Memory B cell (primary cell): ENCODE measurements at places on chromosomes 5 and 9.

GRCh38 chr9:92534674-92535073, 1.1 kb downstream of the ECM2 start:
- peaks cover 11% of the 10 kb centered on the region for H3K4me1 ChIP-seq
- peak overlapping the region; percentile 59 for H3K4me3 ChIP-seq
- H3K36me3 ChIP-seq: peaks cover 7% of the 10 kb centered on the region
- DNase-seq: no peak

DNA sequence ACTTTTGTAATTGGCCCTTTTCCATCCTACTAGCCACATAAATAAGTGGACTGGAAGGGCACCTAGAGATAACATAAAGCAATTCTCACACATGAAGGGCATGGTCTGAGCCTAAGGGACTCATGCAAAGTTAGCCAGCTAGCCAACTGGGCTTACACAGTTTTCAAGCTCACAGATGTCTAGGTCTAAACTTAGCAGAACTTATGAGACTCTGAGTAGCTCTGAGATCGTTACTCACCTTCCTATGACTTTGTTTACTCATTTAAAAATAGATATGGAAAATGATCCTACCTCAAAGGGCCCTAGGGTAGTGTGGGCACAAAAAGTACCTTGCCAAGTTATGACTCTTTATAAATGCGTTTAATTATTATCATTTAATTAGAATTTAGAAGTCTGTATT, 410.4 kb upstream of the MPDZ start:
- no peak for DNase-seq
- H3K27me3 ChIP-seq: no peaks in the 10 kb centered on the region
- no peaks in the 10 kb centered on the region for H3K36me3 ChIP-seq
- no peak overlapping the region for H3K27ac ChIP-seq
- H3K4me3 ChIP-seq: no peak overlapping the region

- no peak overlapping the region for H3K4me3 ChIP-seq
- peaks cover 4% of the 10 kb centered on the region for H3K4me1 ChIP-seq
- no peak overlapping the region for H3K27ac ChIP-seq
- peaks cover 2% of the 10 kb centered on the region for H3K36me3 ChIP-seq
- peaks cover 17% of the 10 kb centered on the region for H3K27me3 ChIP-seq
Measured at GRCh38 chr9:122350577-122351355, 20.1 kb upstream of the PTGS1 start.

DNA sequence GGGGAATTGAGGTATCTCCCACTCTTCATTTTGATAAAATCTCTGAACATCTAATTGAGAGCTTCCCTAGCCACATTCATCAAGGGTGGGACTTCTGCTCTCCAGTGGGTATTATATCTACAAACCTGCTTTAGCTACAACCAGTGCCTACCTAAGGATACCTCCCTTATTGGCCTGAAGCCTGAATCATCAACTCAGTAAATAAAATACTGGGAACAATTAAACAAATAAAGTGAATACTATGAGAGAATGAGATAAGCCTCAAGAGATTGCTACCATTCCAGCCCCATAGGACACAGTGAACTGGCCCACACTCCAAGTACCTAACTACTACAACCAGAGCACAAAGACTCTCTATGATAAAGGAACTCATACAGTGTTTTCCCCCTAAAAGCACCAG, 47.4 kb upstream of the IL12B start:
- no peak overlapping the region for H3K27ac ChIP-seq
- no peaks in the 10 kb centered on the region for H3K27me3 ChIP-seq
- H3K4me3 ChIP-seq: no peak overlapping the region
- H3K36me3 ChIP-seq: peaks cover 37% of the 10 kb centered on the region
- no peaks in the 10 kb centered on the region for H3K4me1 ChIP-seq
- no peak for DNase-seq

DNA sequence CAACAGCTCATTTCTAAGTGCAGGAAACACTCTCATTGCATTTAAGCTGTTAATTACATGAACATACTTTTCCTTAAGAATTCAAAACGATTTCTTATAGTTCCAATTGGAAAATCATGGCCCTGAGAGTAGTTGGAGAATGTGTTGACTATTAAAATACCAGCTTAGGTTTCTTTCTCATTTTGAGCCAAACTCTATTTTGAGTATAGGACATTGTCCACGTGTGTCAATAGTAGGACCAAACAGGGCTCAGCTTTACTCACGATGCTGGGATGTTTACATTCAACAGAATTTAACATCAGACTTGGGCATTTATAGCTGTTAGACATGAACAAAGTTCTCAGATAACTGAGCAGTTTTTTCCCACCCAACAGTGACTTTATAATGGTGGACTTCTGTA, 39.6 kb downstream of the ADCY2 start:
- DNase-seq: no peak
- H3K27me3 ChIP-seq: no peaks in the 10 kb centered on the region
- no peak overlapping the region for H3K27ac ChIP-seq
- no peak overlapping the region for H3K4me3 ChIP-seq
- no peaks in the 10 kb centered on the region for H3K36me3 ChIP-seq

DNA sequence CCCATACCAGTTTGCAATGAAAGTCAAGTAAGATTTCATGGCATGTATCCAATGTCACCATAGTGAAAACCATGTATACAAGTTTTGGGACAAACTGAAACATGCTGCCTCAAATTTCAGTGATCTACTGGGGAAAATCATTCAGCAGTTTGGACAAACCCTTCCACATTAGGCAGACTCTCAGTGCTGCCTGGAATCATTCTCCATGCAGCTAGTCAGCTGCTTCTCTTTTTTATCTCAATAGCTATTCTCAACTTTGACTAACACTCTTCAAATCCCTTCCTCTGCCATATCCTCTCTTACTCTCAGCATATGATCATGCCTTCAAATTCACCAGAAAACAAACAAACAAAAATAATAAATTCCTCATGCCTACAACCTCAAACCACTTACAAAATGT, 323.3 kb downstream of the MAN2A1 start:
- H3K4me3 ChIP-seq: no peak overlapping the region
- H3K36me3 ChIP-seq: no peaks in the 10 kb centered on the region
- no peaks in the 10 kb centered on the region for H3K4me1 ChIP-seq
- H3K27ac ChIP-seq: no peak overlapping the region

DNA sequence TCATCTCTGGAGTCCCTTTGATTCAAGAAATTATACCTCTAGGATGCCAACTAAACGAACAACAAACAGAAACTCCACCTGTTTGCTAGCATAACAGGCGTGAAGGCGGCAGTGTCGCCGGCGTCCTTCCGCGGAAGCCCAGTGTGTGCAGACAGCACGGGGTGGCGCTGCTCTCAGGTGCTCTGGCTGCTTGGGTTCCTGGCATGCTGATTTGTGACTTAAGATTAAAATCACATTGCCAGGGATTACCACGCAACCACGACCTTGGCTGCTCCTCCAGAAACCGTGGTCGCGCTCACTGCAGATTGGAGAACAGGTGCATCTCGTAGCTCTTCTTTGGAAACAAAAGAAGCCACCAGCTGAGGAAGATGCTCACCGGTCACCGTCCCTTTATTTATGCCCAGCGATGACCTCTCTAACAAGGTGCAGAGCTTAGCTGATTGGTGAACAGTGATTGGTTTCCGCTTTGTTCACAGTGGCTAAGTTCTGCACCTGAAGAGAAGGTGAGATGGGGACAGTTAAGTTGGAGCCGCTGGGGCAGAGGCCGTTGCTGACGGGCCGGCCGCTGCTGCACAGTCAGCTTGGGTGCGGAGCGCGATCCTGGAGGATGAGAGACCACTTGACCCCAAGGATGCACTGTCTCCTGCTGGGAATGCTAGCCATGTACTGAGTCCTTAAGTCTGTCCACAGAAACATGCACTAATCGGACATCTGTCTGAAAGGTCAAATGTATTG, 232.3 kb downstream of the FANCC start:
- no peak overlapping the region for H3K4me3 ChIP-seq
- H3K4me1 ChIP-seq: no peaks in the 10 kb centered on the region
- no peaks in the 10 kb centered on the region for H3K27me3 ChIP-seq
- no peak for DNase-seq
- H3K27ac ChIP-seq: no peak overlapping the region
- H3K36me3 ChIP-seq: peaks cover 8% of the 10 kb centered on the region

GRCh38 chr9:122477346-122477745, 380 bp downstream of the OR1J1 start:
- no peak overlapping the region for H3K27ac ChIP-seq
- H3K27me3 ChIP-seq: peaks cover 8% of the 10 kb centered on the region
- no peak for DNase-seq

- no peak overlapping the region for H3K4me3 ChIP-seq
- H3K27me3 ChIP-seq: peaks cover 10% of the 10 kb centered on the region
- peaks cover 4% of the 10 kb centered on the region for H3K4me1 ChIP-seq
Measured at GRCh38 chr9:136352682-136353081, 10.9 kb downstream of the DNLZ start.

DNA sequence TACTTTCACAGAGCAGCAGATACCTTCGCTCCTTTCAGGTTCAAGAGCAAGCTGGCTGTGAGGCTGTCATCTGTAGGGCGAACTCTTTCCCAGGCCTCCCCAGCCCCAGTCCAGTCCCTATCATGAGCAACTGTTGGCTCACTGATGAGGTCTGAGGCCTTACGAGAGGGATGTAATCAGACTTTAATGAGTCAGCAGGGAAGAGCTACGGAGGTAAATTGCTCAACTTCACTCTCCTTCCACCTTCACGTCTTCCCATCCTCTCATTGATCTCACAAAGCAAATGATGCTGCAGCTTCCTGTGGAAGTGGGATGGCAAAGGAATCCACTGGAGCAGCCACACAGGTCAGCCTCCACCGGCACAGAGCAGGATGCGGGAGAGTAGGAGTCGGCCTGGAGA, 130.7 kb upstream of the TBCA start:
- DNase-seq: no peak
- no peak overlapping the region for H3K4me3 ChIP-seq
- no peak overlapping the region for H3K27ac ChIP-seq
- H3K27me3 ChIP-seq: peaks cover 2% of the 10 kb centered on the region

DNA sequence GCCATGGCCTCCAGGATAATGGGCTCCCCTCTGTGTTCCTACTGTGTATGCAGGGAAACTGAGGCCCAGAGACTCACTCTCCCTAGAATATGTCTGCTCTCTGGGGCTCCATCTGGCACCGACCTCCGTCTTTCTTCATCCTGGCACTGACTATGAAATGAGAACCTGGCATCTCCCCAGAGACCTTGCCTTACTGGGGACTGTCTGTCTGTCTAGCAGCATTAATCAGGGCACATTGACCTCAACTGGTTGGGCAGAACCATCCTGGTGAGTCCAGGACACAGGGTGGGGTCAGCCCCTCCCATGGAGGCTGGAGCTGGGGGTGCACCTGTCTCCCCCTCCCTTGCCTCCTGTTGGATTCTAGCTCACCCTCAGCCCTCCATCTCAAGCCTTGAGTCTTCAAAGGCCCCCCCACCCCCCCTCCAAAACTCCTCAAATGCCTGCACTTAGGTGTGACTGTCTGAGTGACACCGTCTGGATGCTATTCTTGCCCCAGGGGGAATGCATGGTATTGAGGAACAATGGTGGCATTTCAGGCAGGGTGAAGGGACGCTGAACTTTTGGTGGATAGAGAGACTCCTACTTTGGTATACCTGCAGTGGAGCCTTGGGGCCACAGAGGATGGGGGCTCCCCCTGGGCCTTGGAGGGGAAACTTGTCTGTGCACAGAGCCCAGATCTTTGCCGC, 12.8 kb upstream of the PITX1 start:
- peaks cover 4% of the 10 kb centered on the region for H3K36me3 ChIP-seq
- no peak overlapping the region for H3K4me3 ChIP-seq
- H3K4me1 ChIP-seq: peaks cover 18% of the 10 kb centered on the region
- H3K27me3 ChIP-seq: peaks cover 32% of the 10 kb centered on the region
- no peak overlapping the region for H3K27ac ChIP-seq
- DNase-seq: no peak

DNA sequence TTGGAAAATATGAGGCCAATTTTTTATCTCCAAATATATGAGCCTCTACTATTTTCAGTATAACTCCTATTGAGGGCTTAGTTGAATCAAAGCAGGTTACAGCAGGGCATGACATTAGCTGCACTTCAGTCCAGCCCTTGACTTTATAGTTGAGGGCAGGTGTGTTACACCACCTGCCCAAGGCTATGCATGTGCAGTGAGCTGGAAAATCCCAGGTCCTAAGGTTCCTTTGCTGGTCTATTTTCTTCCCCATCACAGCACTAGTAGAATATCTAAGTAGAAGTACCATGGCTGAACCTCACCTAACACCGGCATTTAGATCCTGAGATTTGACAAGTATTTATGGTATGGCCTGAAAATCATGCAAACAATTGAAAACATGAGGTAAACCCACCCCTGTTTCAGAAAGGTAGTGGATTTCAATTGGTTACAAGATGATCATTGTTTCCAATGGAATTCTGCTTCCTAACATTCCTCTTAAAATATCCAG, 201.1 kb downstream of the SEMA5A start:
- no peaks in the 10 kb centered on the region for H3K36me3 ChIP-seq
- no peak for DNase-seq
- no peaks in the 10 kb centered on the region for H3K27me3 ChIP-seq
- H3K4me3 ChIP-seq: no peak overlapping the region
- no peaks in the 10 kb centered on the region for H3K4me1 ChIP-seq

GRCh38 chr5:24225051-24225450, 419.7 kb downstream of the CDH10 start:
- H3K27ac ChIP-seq: no peak overlapping the region
- H3K4me3 ChIP-seq: no peak overlapping the region
- no peaks in the 10 kb centered on the region for H3K36me3 ChIP-seq
- no peak for DNase-seq

DNA sequence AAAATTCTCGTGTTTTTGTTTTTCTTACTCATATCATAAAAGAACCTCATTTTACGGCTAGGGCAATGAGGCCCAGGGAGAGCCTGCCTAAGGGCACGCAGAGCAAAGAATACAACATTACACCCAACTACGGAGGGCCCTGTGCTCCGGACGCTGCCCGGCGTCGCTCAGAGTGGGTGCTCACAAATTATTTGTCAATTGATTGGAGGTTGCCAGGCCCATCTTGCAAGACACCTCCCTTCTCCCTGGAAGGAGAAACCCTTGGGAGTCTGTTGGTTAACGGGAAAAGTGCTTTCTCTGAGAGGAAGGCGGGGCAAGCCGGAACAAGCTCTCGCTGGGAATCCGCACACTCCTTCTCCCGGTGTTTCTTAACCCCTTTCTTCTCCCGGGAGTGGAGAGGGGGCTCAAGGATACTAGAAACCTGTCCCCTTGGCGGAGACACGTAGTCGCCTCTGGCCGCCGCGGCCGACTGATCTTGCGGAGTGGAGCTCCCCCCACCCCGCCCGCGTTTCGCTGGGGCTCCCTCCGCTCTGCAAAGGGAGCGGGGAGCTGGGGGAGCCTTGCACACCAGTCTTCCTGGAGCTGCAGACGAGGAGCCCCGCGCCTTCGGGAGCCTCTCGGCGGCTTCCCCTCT, 599.3 kb upstream of the SGCD start:
- H3K36me3 ChIP-seq: peaks cover 3% of the 10 kb centered on the region
- no peaks in the 10 kb centered on the region for H3K4me1 ChIP-seq
- no peak overlapping the region for H3K4me3 ChIP-seq
- H3K27me3 ChIP-seq: peaks cover 20% of the 10 kb centered on the region
- no peak overlapping the region for H3K27ac ChIP-seq

- H3K4me3 ChIP-seq: no peak overlapping the region
- no peaks in the 10 kb centered on the region for H3K36me3 ChIP-seq
- no peaks in the 10 kb centered on the region for H3K4me1 ChIP-seq
- no peak overlapping the region for H3K27ac ChIP-seq
- no peak for DNase-seq
- no peaks in the 10 kb centered on the region for H3K27me3 ChIP-seq
Measured at GRCh38 chr5:12385095-12385494, 480.8 kb upstream of the CTNND2 start.
